ENCODE measurements at places on chromosomes 3 and 15.

- DNase-seq: no peak
These were observed 28.5 kb downstream of the PTPN23 start for GRCh38 chr3:47409284-47409683.

DNA sequence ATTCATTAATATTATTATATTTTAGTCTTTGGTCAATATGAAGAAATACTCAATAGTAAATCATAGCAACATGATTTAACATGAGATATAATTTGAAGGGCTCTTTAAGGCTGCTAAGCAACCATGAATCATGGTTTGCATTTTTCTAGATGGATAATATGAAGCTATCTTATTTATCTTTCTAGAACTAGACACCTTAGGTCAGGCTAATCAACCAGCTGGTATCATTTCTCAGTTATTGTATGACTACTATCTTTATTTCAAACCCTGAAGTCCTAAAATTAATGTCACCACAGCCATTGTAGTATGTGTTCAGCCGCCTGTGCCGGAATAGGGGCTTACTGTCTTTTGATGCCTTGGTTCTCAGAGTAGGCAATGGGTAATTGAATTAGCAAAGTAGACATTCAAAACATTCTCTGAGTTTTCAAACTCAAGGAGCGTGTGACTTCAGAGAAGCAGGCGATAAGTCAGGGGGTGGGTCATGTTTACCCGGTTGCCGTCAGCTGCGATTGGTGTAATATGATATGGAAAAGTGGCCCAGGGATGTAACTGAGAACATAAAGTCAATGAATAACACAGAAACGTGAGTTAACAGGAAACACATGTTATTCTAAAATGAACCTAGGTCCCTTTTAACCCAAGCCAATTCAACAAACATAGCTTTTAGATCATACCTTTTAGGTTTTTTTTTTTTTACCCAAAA, 93.4 kb upstream of the CTDSPL start:
- DNase-seq: no peak

GRCh38 chr15:79416876-79417275, 15.3 kb upstream of the MINAR1 start:
- DNase-seq: no peak

GRCh38 chr3:168414149-168414548, 318.4 kb upstream of the GOLIM4 start:
- no peak for DNase-seq

DNA sequence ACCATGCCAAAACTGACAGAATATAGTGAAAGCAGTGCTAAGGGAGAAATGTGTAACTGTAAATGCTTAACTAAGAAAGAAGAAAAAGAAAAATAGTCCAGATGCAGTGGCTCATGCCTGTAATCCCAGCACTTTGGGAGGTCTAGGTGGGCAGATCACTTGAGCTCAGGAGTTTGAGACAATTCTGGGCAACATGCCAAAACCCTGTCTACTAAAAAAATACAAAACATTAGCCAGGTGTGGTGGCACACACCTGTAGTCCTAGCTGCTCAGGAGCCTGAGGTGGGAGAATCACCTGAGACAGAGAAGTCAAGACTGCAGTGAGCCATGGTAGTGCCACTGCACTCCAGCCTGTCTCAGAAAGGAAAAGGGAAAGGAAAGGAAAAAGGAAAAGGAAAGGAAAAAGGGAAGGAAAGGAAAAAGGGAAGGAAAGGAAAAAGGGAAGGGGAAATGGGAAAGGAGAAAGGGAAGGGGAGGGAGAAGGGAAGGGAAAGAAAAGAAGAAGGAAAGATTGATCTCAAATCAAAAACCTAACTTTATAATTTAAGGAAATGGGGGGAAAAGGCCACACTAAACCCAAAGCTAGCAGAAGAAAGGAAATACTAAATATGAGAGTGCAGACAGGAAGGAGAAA, 20.3 kb downstream of the C3orf33 start:
- no peak for DNase-seq

- no peak for DNase-seq
These were observed 94.5 kb downstream of the CFAP20DC start for GRCh38 chr3:58955308-58955707.

- DNase-seq: peak; percentile 65
These were observed 257.2 kb upstream of the NECTIN3 start for GRCh38 chr3:110814170-110815007.

- no peak for DNase-seq
These were observed 1.2 kb downstream of the CLN6 start for GRCh38 chr15:68228143-68228970.

DNA sequence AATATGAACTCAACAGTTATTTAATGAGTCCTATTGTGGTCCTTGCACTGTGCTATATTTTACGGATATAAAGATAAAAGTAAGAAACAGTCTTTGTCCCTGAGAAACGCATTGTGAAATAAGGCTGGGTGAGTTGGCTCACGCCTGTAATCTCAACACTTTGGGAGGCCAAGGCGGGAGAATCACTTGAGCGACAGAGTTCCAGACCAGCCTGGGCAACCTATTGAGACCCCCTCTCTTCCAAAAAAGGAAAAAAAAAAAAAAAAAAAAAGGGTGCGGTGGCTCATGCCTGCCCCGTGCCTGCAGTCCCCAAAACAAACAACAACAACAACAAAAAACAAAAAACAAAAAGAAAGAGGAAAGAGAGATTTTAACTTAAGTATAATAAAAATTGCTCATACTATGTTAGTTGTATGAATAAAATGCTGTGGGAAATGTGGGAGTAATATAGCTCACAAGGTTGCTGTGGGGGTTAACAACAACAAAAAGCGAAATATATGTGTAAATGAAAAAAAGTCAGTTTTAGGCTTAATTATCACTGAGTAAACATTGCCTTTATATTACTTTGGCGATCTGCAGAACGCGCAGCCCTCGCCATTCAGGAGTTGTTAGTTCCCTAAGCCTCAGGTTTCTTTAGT, 461 bp upstream of the FNDC3B start:
- no peak for DNase-seq

DNA sequence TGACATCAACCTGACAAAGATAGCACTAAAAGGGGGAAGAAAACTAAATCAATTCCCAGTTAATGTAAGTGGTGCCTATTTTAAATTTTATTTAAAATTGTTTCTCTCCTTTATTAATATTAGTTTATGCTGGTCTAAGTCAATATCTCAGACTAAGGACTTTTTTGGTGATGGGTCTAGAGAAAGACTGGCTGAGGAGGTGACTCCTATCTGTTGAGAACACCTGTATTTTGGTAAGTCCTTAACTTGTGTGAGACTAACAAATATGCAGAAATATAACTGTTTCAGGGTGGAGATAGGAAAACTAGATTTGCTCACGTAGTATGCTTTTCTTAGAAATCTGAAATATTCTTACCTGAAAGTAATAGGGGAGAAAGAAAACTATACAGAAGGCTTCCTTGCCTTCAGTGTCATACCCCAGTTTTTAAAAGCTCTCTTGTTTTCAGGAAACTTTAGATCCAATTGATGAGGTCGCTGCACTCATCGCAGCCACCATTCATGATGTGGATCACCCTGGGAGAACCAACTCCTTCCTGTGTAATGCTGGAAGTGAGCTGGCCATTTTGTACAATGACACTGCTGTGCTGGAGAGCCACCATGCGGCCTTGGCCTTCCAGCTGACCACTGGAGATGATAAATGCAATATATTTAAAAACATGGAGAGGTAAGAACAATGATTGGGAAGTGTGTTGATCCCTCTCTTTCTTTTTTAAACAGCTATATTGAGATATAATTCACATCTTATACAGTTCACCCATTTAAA, 138.9 kb downstream of the PDE8A start:
- no peak for DNase-seq

DNA sequence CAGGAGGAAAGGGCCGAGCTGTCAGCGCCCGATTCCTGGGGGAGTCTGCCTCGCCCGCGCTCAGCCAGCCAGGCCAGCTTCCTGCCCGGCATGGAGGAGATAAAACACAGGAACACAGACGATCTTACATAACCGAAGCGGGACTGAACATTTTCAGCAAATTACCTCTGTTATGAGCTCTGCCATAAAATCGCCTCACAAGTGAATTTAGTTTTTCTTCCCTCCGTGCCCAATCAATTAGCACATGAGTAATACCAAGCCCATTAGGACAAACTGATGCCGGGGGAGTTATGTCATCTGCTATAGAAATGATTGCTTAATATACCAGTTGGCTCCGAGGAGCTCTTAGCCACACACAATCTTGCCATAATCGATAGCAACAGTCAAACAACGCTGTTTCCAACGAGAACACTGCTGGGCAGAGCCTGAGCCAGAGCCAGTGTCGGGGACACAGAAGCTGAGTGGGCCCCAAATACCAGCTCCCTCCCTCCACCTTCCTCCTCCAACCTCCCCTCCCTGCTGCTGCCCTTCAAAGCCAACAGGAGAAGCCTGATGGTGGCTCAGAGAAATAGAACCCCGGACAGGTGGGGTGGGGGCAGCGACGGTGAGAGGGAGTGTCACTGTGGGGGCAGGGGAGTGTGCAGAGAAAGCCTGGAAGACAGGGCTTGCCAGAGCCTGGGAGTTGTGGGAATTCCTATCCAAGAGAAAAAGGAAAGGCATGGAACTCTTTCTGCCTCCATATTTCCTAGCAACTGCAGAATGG, 279.4 kb upstream of the TLE3 start:
- peak; percentile 57 for DNase-seq

DNA sequence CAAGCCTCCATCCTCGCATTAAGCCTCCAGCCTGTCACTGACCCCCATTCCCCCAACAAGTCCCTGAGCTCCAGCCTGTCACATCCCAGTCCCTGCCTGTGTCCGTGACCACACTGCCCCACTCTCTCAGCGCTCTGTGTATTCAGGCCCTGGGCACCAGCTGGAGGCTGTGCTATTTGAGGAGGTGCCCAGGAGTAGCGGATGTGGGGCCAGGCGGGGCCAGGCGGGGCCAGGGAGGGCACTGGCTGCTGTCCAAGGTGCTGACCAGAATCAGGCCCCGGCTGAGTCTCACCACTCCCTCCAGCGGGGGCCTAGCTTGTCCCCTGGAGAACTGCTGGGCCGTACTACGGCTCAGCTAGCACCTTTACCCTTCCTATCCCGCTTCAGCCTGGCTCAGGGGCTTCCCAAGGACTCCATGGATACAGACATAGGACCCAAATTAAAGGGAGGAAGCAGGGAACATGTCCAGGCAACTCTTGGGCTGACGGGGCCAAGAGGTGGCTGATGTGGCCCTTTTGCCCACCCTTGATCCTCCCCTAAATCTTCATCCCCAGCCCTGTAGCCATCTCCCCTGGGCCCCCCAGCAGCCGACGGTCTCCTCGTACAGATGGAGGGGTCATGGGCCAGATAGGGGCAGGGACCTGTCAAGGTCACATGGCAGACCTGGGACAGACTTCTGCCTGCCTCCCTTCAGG, 1.1 kb downstream of the HHATL start:
- no peak for DNase-seq

GRCh38 chr3:195468391-195468776, 25.6 kb upstream of the ACAP2 start:
- no peak for DNase-seq

- DNase-seq: no peak
These were observed 51.8 kb downstream of the KLF15 start for GRCh38 chr3:126305427-126305826.

DNA sequence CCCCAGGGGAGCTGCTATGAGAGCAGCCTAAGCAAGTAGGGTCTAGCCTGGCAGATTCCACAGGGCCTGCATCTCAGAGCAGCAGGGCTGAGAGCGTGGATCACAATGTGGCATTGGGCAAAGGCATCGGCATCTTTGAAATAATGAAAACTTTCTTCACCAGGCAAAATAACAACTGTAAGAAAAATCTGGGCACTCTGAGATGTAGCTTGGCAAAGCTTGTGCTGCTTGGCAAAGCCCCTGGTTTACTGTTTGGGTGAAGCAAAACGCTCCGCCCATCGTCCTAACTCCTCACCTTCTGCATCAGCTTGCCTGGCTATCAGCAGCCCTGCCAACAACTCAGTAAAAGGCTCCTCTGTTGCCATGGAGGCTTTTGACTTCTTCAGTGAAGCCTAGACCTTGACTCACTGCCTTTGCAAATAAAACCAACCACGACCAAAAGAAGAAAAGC, 212.8 kb upstream of the EIF1B start:
- peak; percentile 44 for DNase-seq

DNA sequence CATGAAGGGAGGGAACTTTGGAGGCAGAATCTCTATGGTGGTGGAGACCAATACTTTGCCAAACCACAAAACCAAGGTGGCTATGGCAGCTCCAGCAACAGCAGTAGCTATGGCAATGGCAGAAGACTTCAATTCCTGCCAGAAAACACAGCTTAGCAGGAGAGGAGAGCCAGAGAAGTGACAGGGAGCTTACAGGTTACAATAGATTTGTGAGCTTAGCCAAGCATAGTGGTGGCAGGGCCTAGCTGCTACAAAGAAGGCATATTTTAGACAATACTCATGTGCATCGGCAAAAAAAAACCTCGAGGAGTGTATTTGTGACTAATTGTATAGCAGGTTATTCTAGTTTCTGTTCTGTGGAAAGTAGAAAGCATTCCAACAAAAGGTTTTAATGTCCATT, 6.4 kb upstream of the CSTA start:
- DNase-seq: no peak

GRCh38 chr3:195081242-195081963, 189.6 kb downstream of the XXYLT1 start:
- no peak for DNase-seq

DNA sequence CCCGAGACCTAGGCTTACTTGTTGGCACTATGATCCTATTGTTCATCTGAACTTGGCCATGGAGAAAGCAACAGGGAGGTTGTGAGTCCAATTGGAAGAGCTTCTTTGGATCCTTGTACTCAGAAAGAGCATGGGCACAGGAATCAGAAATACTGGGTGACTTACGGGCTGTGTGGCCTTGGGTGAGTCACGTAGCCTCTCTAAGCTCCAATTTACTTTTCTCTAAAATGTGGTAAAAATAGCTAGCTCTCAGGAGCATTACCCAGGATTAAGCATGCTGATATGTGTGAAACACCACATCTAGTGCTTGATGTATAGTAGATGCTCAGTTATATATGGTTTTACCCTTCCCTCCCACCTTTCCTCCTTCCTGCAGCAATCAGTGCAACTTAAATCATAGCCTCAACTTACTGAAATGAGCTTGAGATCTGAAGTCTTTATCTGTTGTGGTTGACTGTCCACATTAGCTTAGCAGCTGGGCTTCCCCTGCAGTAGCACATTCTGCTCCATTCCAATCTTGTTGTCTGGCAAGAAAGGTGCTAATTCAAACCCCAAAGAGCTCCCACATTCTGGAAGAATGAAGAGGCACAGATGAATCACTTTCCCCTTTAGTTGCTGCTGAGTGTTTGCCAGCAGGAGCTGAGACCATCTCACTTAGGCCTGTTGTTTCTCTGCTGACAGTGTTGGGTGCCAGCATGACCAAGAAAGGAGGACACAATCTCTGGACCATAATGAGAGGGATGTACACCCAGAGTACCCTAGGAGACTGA, 299.1 kb upstream of the TRIM42 start:
- no peak for DNase-seq

DNA sequence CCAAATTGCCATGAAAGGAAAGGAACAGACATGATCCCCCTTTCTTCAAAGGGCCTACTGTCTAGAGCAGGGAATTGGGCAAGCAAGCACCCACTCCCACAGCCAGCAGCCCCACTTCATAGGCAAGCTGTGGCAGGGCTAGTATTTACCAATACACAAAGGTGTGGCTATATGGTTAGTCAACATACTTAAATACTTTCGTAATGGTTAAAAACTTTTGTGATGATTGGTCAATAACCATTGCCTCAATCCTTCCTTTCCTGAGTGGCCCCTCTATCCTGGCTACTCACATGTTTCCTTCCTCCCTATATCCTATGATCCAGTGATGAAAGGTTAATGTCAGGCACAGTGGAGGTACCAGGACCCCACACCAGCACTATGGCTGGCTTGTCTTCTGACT, 30.1 kb upstream of the ARL8B start:
- no peak for DNase-seq
